ENCODE measurements at places on chromosomes 3 and 15. TPM values are rescaled to one million over a fixed set of nuclear protein-coding genes. Genes with fewer than 3 reads are reported as not detected.

- H3K4me1 ChIP-seq: peaks cover 16% of the 10 kb centered on the region
- H3K36me3 ChIP-seq: no peaks in the 10 kb centered on the region
- H3K27me3 ChIP-seq: peaks cover 38% of the 10 kb centered on the region
- peak; percentile 56 for DNase-seq
- no peak overlapping the region for H3K4me3 ChIP-seq
- no peak overlapping the region for H3K27ac ChIP-seq
Measured at GRCh38 chr3:16516695-16517481, 3.4 kb upstream of the RFTN1 start.

GRCh38 chr3:194888916-194889315 lies 203.2 kb downstream of the FAM43A start:
- H3K4me1 ChIP-seq: no peaks in the 10 kb centered on the region
- H3K36me3 ChIP-seq: no peaks in the 10 kb centered on the region
- H3K27me3 ChIP-seq: no peaks in the 10 kb centered on the region
- DNase-seq: no peak
- no peak overlapping the region for H3K27ac ChIP-seq

TRPM1 gene
- not detected for total RNA-seq

DNA sequence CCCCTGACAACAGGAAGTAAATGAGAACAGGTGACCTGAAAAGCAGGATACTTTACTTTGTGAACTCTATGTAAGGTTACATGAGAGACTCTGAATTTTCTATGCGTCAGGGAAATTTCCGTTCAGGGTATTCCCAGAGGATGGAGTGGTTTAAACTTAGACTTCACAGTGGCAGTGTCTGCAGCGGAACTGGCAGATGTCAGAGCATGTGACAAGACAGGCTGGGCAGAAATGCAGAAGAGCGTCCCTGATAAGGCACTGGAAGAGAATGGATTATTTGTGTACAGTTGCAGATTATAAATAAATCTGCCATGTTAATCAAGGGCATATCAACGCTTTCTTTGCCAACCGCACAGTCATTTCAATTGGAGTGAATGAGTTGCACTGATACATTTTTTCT lies 598.4 kb upstream of the ZNF717 start:
- no peak overlapping the region for H3K27ac ChIP-seq
- no peaks in the 10 kb centered on the region for H3K27me3 ChIP-seq
- DNase-seq: no peak

DNA sequence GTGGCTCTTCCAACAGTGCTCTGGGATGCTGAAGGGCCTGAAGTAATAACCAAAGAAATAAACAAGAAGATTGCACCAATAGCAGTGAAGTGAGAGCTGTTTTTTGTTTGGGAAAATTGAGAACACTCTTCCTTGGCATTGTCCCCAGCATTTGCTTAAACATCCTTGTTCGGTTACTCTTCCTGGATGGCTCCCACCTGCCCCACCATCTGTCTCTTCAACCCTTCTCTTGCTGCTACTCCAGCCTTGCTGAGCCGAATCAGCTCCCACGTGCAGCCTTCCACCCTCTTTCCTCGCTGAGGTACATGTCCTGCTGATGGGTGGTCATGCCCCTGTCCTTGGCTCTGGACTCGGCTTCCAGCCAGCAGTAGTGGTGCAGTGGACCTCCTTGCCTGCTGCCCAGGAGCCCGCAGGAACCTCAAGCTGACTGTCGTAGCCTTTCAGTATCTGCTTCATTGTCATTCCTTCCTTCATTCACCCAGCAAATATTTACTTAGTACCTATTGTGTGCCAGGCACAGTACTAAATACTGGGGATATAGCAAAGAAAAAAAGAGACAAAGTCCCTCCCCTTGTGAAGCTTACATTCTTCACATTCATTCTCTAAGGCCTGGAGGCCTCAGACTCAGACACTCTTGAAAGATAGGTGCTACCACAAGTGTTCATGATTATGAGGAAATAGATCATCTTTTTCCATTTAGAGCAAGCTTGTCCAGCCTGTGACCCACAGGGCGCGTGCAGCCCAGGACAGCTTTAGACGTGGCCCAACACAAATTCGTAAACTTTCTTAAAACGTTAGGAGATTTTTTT lies 17.1 kb upstream of the VILL start:
- no peaks in the 10 kb centered on the region for H3K4me1 ChIP-seq
- H3K36me3 ChIP-seq: no peaks in the 10 kb centered on the region
- no peak overlapping the region for H3K27ac ChIP-seq
- H3K27me3 ChIP-seq: no peaks in the 10 kb centered on the region

DNA sequence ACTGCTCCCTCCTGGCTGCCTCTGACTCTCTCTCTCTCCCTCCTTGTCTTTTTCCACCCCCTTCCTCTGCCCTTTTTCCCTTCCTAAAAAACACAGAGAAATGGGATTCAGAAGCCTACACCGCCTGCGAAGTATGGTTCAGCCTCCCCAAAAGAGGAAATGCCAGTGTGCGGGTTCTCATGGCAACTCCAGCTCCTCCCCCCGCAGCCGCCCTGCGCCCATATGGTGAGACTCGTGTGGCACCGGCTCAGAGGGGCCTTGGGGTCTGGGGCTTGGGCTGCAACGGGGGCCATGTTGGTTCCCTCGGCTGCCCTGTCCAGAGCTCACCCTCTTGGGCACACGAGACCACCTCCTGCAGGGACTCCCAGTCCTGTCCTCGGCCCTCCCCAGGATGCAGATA lies 23.6 kb upstream of the LINGO1 start:
- no peaks in the 10 kb centered on the region for H3K4me1 ChIP-seq
- H3K4me3 ChIP-seq: no peak overlapping the region
- DNase-seq: no peak
- H3K27me3 ChIP-seq: no peaks in the 10 kb centered on the region
- H3K27ac ChIP-seq: no peak overlapping the region

GRCh38 chr3:29775340-29775739 lies 494.5 kb downstream of the RBMS3 start:
- DNase-seq: no peak
- no peaks in the 10 kb centered on the region for H3K27me3 ChIP-seq
- H3K27ac ChIP-seq: no peak overlapping the region
- H3K4me1 ChIP-seq: peaks cover 10% of the 10 kb centered on the region
- no peak overlapping the region for H3K4me3 ChIP-seq
- peaks cover under 1% of the 10 kb centered on the region for H3K36me3 ChIP-seq

PFKFB4 gene
- 102 TPM for total RNA-seq

- H3K4me1 ChIP-seq: no peaks in the 10 kb centered on the region
- DNase-seq: no peak
Measured at GRCh38 chr15:61336026-61336638, 107.0 kb upstream of the RORA start.

DNA sequence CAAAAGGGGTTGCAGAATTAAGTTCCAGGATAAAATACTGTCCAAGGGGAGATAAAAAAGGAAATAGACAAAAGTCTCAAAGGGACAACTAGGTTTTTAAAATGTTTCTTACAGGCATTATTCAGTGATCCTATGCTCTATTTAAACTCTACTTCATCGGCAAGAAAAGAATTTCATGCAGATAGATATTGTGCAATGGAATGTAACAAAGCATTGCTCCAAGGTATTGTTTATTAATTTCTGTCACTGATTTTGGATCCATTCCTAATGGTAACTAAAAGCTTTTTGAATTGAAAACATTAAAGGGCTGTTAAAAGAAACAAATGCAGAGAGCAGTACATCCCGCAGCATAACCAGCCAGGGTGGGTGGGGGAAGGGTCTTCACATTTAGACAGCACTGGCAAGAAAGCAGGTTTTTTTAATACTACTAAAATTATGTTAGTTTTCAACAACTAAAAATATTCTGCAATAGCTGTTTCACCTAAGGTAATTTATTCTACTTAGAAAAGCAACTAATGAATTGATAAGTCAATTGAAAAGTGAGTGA lies 82.9 kb downstream of the THBS1 start:
- H3K27ac ChIP-seq: no peak overlapping the region
- no peaks in the 10 kb centered on the region for H3K36me3 ChIP-seq
- DNase-seq: no peak
- H3K4me1 ChIP-seq: peaks cover 46% of the 10 kb centered on the region

DNA sequence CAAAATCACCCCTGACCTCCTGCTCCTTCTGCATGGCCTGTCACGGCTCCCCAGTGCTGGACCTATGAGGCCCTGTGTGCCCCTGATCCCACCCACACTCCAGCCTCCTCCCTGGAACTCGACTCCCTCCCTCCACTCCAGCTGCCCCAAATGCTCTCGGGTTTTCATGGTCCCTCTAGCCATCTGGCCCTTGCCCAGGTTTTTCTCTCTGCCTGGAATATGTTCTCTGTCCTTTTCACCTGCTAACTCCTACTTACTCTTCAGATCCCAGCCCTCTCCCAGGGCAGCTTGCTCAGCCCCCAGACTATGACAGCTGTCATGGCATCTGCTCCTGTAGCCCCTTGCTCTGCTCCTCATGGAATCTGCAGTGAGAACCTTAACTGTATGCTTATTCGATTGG lies 30.3 kb downstream of the DUSP7 start:
- peak; percentile 36 for DNase-seq
- H3K36me3 ChIP-seq: no peaks in the 10 kb centered on the region
- H3K4me1 ChIP-seq: peaks cover 25% of the 10 kb centered on the region
- H3K4me3 ChIP-seq: no peak overlapping the region
- no peak overlapping the region for H3K27ac ChIP-seq
- H3K27me3 ChIP-seq: no peaks in the 10 kb centered on the region
